Immature natural killer cell (primary cell): ENCODE measurements at places on chromosomes 5 and 9.
A peak's percentile ranks its signal among the peaks of the same experiment; 100 is the strongest.

- DNase-seq, result no peak
- no peak overlapping the region for H3K4me3 ChIP-seq
- no peaks in the 10 kb centered on the region for H3K27me3 ChIP-seq
- no peaks in the 10 kb centered on the region for H3K36me3 ChIP-seq
- H3K27ac ChIP-seq, result no peak overlapping the region
These were observed 440.6 kb upstream of the IZUMO3 start for GRCh38 chr9:24986331-24986730.

DNA sequence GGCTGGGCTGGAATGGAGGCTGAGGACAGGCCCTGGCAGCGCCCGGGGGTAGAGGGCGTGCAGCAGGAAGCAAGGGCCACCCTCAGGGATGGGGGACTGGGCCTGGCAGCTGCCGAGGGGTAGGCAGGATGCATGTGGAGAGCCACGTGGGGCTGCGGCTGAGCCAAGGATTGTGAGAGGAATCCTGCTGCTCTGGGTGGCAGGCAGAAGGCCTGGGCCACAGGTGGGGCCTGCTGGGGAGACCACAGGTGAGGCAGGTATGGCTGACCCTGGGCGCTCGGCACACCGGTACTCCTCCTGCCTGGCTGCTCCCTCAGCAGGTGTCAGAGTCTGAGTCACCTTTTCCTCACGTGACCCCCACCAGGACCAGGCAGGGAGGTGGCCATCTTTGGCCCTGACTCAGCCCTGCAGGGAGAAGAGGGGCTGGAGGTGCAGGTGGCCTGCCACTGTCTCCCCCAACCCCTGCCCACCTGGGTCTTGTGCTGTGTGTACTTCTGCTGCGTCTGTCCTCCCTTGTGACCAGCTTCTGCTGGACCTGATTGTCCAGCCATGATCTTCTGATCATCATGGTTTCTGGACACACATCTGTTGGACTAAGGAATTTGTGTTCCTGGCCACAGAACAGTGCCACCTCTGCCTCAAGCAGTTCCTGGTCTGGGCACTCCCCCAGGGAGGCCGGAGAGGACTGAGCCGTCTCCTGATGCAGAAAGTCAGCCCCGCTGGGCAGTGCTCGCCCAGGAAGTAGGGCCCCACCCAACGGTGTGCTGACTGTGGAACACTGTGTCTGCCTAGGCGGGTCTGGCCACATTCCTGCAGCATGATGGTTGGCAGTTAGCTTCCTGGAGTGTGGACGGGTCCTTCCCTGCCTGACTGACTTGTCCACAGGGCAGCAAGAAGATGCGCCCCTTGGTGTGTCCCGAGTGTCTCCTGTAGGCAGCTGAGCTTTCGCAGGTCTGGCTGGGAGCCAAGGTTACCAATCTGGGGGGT, 6.4 kb downstream of the ARRDC1 start:
- no peak overlapping the region for H3K27ac ChIP-seq
- DNase-seq, result no peak
- peaks cover 29% of the 10 kb centered on the region for H3K4me1 ChIP-seq
- no peak overlapping the region for H3K4me3 ChIP-seq
- H3K27me3 ChIP-seq, result peaks cover 2% of the 10 kb centered on the region

GRCh38 chr5:179265514-179266290, 79.6 kb downstream of the ADAMTS2 start:
- no peak overlapping the region for H3K27ac ChIP-seq
- DNase-seq, result no peak
- H3K27me3 ChIP-seq, result no peaks in the 10 kb centered on the region
- H3K36me3 ChIP-seq, result no peaks in the 10 kb centered on the region
- no peaks in the 10 kb centered on the region for H3K4me1 ChIP-seq

- H3K27me3 ChIP-seq, result peaks cover 2% of the 10 kb centered on the region
- no peaks in the 10 kb centered on the region for H3K4me1 ChIP-seq
- no peak overlapping the region for H3K4me3 ChIP-seq
- no peak for DNase-seq
- no peaks in the 10 kb centered on the region for H3K36me3 ChIP-seq
- no peak overlapping the region for H3K27ac ChIP-seq
These were observed 134.6 kb downstream of the TTLL11 start for GRCh38 chr9:121958530-121958929.

DNA sequence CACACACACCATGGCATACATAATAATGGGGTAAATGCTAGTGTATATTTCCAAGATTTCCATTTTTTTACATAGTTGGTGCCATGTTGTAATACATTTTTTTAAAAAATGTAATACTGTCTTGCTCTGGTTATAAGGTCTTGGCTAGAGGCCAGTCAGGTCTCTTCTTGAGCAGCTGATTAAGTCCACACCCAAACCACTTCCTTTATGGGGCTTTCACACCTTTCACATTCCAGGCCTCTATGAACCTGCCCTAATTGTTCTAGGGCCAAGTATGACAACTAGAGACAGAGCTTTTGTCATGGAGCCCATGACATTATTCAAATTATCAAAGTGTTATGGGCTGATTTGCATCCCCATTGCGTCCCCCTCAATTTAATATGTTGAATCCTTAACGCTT, 495.6 kb upstream of the CTNND2 start:
- H3K27me3 ChIP-seq, result no peaks in the 10 kb centered on the region
- no peaks in the 10 kb centered on the region for H3K36me3 ChIP-seq
- DNase-seq, result no peak

DNA sequence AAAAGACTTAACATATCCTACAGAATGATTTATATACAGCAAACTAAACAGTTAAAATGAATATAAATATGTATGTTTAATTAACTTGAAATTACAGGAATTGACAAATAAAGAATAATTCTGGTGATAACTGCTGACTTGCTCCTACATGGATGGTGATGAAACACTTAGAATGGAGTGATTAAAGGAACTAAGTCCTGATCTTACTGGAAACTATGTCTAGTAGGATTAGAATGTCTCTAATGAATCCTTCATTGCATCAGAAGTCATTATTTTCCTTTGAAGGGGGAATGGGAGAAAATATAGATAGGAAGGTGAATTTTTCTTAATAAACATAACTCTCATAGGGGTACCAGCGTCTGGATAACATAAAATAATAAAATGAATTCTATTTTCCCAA, 77.1 kb downstream of the CAMK4 start:
- no peak overlapping the region for H3K4me3 ChIP-seq
- no peak for DNase-seq
- H3K27ac ChIP-seq, result no peak overlapping the region
- H3K4me1 ChIP-seq, result no peaks in the 10 kb centered on the region
- peaks cover 2% of the 10 kb centered on the region for H3K27me3 ChIP-seq

DNA sequence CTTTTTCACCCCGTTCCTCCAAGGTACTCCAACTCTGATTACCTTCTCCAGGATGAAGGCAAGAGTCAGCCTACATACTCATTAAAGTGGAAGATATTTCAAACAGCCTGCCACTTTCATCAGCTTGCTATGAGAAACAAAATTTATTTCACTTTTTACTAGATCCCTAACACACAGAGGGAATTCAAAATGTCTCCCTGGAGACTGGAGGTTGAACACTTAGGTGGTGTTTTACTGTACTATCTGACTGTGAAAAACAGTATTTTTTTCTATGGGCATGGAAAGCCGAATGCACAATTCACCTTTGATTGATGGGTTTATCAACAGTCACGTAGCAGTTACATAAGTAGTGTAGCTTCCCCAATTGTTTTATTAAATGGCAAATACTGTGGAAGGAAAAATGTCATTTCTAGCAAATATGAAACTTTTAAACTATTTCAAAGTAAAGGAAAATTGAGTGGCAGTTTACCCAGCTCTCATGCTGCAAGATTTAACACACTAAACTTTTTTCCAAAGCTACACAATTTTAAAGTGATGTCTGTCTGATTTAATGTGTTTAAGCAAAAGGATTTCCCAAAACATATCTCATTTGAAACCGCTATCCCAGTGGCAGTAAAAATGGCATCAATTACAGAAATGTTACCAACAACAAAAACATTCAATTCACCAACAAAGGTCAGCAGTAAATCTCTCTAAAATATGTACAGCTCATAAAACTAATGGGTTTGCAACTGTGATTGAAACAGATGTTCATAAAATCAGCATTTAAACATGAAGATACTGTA, 125.0 kb upstream of the TLE4 start:
- DNase-seq, result no peak
- no peaks in the 10 kb centered on the region for H3K4me1 ChIP-seq
- no peaks in the 10 kb centered on the region for H3K27me3 ChIP-seq
- H3K27ac ChIP-seq, result no peak overlapping the region
- H3K4me3 ChIP-seq, result no peak overlapping the region
- H3K36me3 ChIP-seq, result no peaks in the 10 kb centered on the region

- H3K27ac ChIP-seq, result no peak overlapping the region
- no peaks in the 10 kb centered on the region for H3K4me1 ChIP-seq
- DNase-seq, result no peak
- H3K4me3 ChIP-seq, result no peak overlapping the region
- H3K36me3 ChIP-seq, result no peaks in the 10 kb centered on the region
These were observed 19.4 kb upstream of the RECK start for GRCh38 chr9:36017278-36017677.

- H3K36me3 ChIP-seq, result peaks cover 14% of the 10 kb centered on the region
- H3K27me3 ChIP-seq, result peaks cover 3% of the 10 kb centered on the region
- H3K4me1 ChIP-seq, result peaks cover 64% of the 10 kb centered on the region
- H3K4me3 ChIP-seq, result no peak overlapping the region
- no peak for DNase-seq
These were observed 253.4 kb downstream of the ARHGAP26 start for GRCh38 chr5:143023411-143024096.

DNA sequence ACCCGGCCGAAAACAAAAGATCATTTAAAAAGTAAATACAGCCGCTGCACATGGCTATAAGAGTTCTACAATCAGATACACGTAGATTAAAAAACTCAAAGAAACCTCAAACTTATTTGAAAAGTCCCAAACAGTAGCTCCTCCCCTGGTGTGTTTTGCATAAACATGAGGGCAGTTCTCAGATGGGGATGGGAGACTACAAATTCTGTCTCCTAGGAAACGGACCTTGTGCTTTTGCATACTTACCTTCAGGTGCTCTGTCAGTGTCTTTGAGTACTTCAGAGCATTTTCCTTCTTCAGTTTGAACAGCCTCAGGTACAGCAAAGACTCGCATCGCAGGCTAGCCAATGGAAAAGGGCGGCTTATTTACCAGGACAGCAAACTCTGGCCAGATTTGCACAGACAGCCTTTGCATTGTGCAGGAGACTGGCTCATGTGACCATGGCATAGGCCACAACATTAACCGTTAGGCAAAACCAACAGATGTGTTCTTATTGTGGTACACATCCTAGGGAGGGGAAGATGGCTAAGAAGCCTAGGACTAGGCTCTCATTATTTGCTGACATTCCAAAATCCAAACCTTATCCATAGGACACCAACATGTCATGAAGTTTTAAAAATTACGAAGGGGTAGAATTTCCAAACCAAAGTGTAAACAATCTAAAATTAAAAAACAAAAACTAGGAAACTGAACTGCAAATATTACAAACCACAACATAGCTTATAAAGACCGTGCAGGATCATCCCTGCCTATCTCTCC, 12.8 kb downstream of the LEAP2 start:
- H3K4me1 ChIP-seq, result peaks cover 10% of the 10 kb centered on the region
- peaks cover 11% of the 10 kb centered on the region for H3K36me3 ChIP-seq
- no peaks in the 10 kb centered on the region for H3K27me3 ChIP-seq
- DNase-seq, result no peak
- no peak overlapping the region for H3K4me3 ChIP-seq
- no peak overlapping the region for H3K27ac ChIP-seq

GRCh38 chr5:174724484-174725260, at the start of gene MSX2:
Gene MSX2 (plus strand): TSS chr5:174724582. CDS start chr5:174724660, 78 bp downstream.
- DNase-seq, result peak; percentile 3
- peaks cover 39% of the 10 kb centered on the region for H3K27me3 ChIP-seq
- no peak within 1 kb of the TSS for H3K27ac ChIP-seq
- H3K4me1 ChIP-seq, result peaks cover 7% of the 10 kb centered on the region

GRCh38 chr9:112072721-112073638, 102.1 kb downstream of the SUSD1 start:
- no peak overlapping the region for H3K4me3 ChIP-seq
- no peak overlapping the region for H3K27ac ChIP-seq
- H3K36me3 ChIP-seq, result peaks cover 32% of the 10 kb centered on the region
- H3K27me3 ChIP-seq, result no peaks in the 10 kb centered on the region

- no peaks in the 10 kb centered on the region for H3K36me3 ChIP-seq
- H3K27ac ChIP-seq, result no peak overlapping the region
- no peaks in the 10 kb centered on the region for H3K4me1 ChIP-seq
- no peak for DNase-seq
- no peak overlapping the region for H3K4me3 ChIP-seq
- H3K27me3 ChIP-seq, result peaks cover 1% of the 10 kb centered on the region
These were observed 48.6 kb upstream of the TLE1 start for GRCh38 chr9:81737871-81738507.

- DNase-seq, result no peak
- no peak overlapping the region for H3K4me3 ChIP-seq
- peaks cover 1% of the 10 kb centered on the region for H3K27me3 ChIP-seq
- H3K4me1 ChIP-seq, result no peaks in the 10 kb centered on the region
- H3K36me3 ChIP-seq, result no peaks in the 10 kb centered on the region
These were observed 265.7 kb upstream of the KLF4 start for GRCh38 chr9:107755246-107755645.

- no peaks in the 10 kb centered on the region for H3K4me1 ChIP-seq
- H3K36me3 ChIP-seq, result no peaks in the 10 kb centered on the region
- H3K4me3 ChIP-seq, result no peak overlapping the region
- no peak for DNase-seq
- H3K27me3 ChIP-seq, result no peaks in the 10 kb centered on the region
These were observed 437.5 kb downstream of the TMEM232 start for GRCh38 chr5:110288766-110289511.

GRCh38 chr5:178086266-178086665, 27.1 kb upstream of the N4BP3 start:
- H3K27me3 ChIP-seq, result peaks cover 5% of the 10 kb centered on the region
- H3K36me3 ChIP-seq, result peaks cover 5% of the 10 kb centered on the region
- H3K4me1 ChIP-seq, result no peaks in the 10 kb centered on the region
- H3K4me3 ChIP-seq, result no peak overlapping the region
- H3K27ac ChIP-seq, result no peak overlapping the region
- no peak for DNase-seq

GRCh38 chr9:136882109-136882946, 4.0 kb upstream of the TRAF2 start:
- H3K27ac ChIP-seq, result peak overlapping the region; percentile 95
- H3K36me3 ChIP-seq, result no peaks in the 10 kb centered on the region
- peaks cover 2% of the 10 kb centered on the region for H3K27me3 ChIP-seq

- no peak overlapping the region for H3K27ac ChIP-seq
- DNase-seq, result no peak
- no peaks in the 10 kb centered on the region for H3K36me3 ChIP-seq
- H3K27me3 ChIP-seq, result peaks cover 3% of the 10 kb centered on the region
- peaks cover 4% of the 10 kb centered on the region for H3K4me1 ChIP-seq
These were observed 41.3 kb downstream of the GARNL3 start for GRCh38 chr9:127305838-127306226.

GRCh38 chr9:70954126-70954525, 167.3 kb downstream of the TRPM3 start:
- no peaks in the 10 kb centered on the region for H3K36me3 ChIP-seq
- H3K27ac ChIP-seq, result no peak overlapping the region
- no peak overlapping the region for H3K4me3 ChIP-seq
- peaks cover 3% of the 10 kb centered on the region for H3K27me3 ChIP-seq

GRCh38 chr5:153534102-153534501, 43.6 kb downstream of the GRIA1 start:
- no peak overlapping the region for H3K4me3 ChIP-seq
- no peaks in the 10 kb centered on the region for H3K4me1 ChIP-seq
- no peaks in the 10 kb centered on the region for H3K36me3 ChIP-seq
- DNase-seq, result no peak
- no peak overlapping the region for H3K27ac ChIP-seq
